AG04449 (cell line): ENCODE measurements at places on chromosomes 11 and 22.

DNA sequence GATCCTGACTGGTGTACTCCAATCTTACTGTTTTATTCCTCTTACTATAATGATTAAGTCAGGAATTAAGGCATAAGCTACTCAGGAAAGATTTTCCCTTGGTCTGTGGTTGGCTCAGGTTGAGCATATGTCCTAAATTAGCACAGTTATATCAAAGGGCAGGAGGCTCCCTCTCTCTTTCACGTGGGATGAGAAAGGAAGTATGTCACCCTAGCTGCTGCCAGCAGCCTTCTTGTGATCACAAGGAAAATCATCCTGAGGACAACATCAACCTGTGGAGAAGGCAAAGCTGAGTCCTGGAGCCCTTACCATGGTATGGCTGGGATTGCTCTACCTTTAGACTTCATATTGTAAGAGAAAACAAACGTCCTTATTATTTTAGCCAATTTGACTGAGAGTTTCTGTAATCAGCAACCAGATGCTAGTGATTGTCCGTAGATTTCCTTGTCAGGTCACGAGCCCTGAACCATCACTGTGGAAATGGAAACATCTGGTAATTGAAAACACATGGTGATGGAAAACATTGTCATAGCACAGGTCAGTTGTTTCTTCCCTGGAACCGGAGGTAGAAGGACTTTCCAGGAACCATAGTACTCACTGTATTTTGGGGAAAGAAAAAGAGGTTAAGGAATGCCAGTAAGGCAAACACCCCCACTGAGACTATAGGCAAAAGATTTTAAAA is 40.6 kb upstream of the DEUP1 start:
- DNase-seq, result no peak

DNA sequence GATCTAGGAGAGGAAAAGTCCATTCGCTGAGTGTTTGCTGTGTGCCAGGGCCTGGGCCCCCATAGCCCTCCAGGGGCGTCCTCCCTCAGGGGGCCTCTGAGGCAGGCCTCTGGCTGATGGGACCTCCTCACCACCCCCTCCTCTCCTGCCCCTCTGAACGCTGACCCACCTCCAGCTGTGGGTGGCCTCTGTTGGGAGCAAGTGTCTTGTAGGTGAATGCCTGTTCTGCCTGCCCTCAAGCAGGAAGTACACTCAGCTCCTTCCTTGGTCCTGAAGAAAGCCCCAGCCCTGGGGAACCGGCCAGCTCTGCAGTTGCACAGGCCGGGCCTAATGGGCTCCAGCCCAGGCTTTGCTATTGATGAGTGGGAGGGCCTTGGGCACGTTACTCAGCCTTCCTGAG is 3.5 kb downstream of the MYO7A start:
- DNase-seq, result no peak

DNA sequence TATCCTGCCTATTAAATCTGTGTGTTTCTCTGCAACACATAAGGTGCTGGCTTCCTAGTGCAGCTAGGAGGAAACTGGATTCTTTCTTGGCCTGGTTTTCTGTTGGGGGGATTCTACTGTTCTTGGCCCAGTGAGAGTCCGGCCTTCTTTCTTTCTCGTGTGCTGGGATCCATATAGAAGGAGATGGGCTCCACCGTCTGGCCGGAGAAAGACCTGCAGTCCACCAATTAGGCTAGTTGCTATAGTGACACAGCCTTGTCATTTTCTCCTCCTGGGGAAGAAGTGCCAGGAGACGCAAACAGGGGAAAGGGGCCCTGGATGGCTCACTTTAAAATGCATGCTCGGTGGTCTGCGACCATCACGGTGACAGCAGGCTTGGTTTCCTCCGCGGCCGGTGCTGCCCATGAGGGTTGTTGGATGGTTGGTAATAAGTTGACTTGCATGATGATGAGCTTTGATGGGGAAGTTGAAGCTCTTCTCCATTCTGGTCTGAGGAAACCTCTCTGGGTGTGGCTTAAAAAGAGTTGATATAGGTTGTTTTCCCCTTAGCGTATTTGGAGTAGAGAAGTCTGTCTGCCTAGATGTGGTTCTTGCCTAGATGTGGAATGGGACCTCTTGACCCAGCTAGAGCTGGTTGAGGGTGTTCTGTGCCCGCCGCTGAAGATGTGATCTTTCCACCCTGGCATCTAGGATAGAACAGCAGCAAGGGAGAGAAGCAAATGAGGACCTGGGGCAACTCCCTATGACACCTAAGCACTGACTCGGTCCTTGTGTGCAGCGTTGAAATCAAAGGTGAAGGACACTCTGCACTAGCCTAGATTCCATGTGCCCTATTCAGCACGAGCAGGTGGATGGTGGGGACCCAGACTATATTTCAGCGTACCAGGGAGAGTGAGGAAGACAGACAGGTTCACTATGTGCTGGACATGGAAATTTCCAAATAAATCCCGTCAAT is 1335.0 kb downstream of the BRD1 start:
- DNase-seq, result peak; percentile 23

- DNase-seq, result no peak
Measured at GRCh38 chr11:10066441-10066840, 227.6 kb downstream of the SBF2 start.

DNA sequence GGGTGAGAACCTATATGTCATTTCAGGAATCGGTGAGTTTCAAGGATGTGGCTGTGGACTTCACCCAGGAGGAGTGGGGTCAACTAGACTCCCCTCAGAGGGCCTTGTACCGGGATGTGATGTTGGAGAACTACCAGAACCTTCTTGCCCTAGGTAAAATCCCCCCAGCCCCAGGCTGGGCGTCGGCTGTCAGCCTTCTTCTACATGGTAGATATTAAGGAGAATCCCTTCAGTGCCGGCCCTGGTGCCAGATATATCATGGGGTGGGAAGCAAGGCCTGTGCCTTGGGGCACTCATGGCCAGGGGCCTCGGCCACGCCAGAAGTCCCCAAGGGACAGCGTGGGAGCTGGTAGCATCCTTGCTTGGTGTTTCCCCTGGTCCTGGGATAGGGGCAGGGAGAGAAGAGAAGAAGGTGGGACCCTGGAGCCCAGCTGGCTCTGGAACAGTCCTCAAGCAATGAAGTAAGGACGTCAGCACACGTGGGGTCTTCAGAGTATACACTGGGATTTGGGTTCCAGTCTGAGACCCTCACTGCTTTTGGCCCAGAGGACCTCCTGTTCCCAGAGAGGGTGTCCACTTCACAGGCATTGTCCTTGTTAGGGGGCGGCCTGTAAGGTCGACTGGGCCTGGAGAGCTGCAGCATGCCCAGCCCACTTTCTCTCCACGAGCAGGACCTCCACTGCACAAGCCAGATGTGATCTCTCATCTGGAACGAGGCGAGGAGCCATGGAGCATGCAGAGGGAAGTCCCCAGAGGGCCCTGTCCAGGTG is 6.8 kb downstream of the ZNF74 start:
- DNase-seq, result no peak
